HFFc6 (cell line): ENCODE measurements at places on chromosomes 3 and 15. TPM values are rescaled to one million over a fixed set of nuclear protein-coding genes. Genes with fewer than 3 reads are reported as not detected.

- no peak for DNase-seq
Observed at GRCh38 chr3:100184948-100185570, 70.8 kb upstream of the FILIP1L start.

Gene SV2B
- not detected in 3 replicates for total RNA-seq

GRCh38 chr15:65264863-65265430 lies 21.7 kb downstream of the PARP16 start:
- no peak for DNase-seq

DNA sequence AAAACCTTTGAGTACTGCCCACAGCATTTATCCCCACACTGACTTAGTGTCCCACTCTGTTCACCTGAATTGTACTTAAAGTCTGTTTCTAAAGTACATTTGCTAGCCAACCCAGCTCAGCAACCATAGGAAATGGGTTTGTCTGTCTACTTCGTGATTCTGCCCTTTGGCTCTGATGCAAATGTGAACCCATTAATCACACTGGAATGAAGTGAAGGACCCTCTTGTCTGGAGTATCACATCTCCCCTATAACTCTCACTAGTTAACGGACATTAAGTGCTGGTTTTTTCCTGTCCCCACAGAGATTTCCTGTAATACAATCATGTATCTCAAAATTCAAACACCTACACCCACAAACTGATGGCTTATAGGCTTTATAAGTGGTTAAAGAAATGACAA lies 20.5 kb downstream of the EID1 start:
- DNase-seq = no peak

GRCh38 chr15:56208641-56209155 lies 35.0 kb downstream of the RFX7 start:
- no peak for DNase-seq

GRCh38 chr3:162998205-162998604 lies 1501.6 kb downstream of the OTOL1 start:
- DNase-seq = no peak

DNA sequence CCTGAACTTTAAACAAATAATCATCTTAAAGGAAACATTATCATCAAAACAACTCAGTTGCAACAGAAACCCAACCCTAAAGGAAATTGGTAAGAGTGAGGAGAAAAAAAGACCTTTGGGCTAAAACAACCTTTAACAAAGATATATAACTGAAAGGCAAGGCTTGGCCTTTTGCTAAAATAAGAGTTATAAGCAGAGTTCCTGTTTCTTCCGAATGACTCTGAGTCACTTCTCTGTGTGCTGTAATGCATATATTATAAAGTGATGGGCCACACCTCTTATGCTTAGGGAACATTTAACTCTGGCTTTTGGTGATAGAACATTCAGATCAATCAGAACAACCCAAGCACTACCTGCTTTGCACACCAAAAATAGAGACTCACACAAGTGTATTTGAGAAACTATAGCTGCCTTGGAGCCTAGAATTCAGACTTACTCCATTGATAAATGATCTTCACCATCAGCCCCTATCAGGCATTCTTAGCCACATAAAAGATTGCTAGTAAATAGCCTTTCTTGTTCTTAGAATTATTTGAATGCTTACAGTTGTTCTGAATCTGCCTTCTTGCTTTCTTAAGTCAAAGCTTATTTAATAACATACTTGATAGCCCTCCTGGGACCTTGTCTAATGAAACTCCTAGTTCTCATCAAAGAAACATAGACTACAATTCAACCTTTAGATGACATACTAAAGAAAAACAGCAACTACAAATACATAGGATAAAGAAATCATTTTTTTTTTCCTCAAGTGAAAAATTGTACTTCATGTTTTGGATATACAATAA lies 294.2 kb upstream of the SEMA6D start:
- peak; percentile 43 for DNase-seq

GRCh38 chr3:157444797-157445184 lies 8.1 kb downstream of the PTX3 start:
- DNase-seq = no peak

GRCh38 chr3:65843732-65844131 lies 195.0 kb downstream of the MAGI1 start:
- no peak for DNase-seq

Gene GPR87
- not detected in 2 replicates for total RNA-seq

DNA sequence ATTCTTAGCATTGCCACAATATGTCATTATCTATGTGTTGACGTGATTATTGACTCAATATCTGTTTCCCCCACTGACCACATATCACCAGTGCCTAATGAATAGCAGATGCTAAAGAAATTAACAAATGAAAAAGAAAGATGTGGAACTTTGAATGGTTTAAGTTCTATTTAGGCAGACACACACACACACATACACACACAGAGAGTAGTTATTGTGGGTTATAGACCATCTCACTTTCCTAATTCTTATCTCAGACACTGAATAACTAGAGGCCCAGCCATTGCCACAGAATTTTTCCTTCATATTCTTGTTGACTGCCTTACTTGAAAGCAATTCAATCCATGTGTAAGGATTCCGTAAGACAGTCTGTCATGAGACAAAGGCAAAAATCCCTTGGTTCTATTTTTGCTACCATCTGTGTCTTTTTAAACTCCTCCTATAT lies 61.9 kb upstream of the PHLDB2 start:
- DNase-seq = no peak

DNA sequence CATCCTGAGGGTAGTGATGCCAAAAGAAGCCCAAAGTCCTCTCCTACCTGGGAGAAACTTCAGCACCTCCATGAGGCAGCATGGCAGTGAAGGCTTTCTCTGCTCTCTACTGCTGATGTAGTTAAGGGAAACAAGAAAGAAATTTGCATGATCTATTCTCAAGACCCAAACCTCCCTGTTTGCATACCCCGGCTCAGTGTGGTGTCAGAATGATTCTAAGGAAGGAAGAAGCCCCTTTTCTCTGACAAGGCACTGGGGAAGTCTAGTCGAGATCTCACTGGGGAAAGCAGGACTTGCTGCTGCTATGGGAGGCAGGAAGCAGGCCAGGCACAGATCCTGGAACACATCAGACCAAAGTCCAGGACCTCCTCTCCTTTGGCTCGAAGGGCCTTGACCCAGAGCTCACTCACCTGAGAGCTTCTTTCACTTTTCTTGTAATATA lies 89.4 kb upstream of the ICE2 start:
- no peak for DNase-seq

Gene ZWILCH
- 14.2 to 27.6 TPM (median 24.9 TPM) in 3 replicates for total RNA-seq

Gene STT3B
- 118 and 127 TPM in 2 replicates for total RNA-seq

GRCh38 chr3:48180531-48181253 lies 7.5 kb downstream of the CDC25A start:
- no peak for DNase-seq

DNA sequence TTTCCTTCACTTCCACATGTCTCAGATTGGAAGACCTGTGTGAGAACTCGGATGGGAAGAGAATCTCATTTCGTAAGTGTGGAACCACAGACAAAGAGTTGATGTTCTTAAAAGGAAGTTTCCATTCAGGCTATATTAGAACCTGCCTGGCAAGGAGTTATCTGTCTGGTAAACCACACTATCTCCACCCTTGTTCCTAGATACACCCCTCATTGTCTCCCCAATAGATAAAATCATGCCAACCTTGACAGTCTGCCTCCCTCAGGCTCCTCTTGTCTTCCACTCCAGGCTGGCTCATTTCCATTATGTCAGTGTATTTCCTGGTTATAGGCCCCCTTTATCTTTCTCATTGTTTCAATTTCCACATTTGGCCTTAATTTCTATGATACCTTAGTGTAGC lies 89.2 kb downstream of the TMEM108 start:
- no peak for DNase-seq

DNA sequence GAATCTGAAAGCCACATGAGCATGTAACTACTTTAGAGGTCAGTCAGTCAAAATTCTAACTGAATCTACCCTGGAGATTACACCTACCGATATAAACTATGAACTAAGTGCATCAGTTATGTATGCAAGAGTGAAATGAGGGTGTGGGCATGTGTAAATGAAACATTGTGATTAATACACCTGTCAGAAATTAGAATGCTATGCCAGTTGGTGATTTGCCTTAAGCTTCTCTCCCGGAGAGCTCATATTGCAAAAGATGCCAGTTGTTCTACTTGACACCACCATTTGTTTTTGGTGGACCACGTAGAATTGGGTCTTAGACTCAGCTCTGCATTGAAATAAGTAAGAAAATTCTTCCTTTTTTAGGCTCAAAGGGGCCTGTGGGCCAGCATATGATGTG lies 91.0 kb upstream of the KBTBD8 start:
- no peak for DNase-seq

DNA sequence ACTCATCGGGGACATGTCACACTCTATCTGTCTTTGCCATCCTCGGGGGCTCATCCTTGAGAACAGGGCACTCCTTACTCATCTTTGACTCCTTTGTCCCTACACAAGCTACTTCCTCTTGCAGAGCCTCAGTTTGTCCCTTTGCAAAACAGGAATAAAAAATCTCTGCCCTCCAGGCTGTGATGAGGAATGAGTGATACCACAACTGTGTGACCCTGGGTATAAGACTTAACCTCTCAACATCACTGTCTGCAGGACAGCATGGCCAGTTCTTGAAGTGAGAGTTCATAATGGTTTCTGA lies 48.5 kb downstream of the IQSEC1 start:
- DNase-seq = no peak

DNA sequence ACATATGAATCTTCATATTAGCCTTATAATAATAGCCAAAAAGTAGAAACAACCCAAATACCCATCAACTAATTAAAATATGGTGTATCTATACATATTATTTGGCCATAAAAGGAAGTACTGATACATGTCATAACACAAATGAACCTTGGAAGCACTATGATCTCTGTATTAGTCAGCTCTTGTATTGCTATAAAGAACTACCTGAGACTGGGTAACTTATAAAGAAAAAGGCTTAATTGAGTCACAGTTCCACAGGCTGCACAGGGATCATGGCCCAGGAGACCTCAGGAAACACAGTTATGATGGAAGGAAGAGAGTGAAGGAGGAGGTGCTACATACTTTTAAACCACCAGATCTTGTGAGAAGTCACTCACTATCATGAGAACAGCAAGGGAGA lies 16.0 kb upstream of the CCR2 start:
- no peak for DNase-seq

- peak; percentile 73 for DNase-seq
Observed at GRCh38 chr3:38722781-38723568, 73.5 kb upstream of the SCN5A start.

GRCh38 chr15:82183121-82184031 lies 79.2 kb downstream of the EFL1 start:
- peak; percentile 64 for DNase-seq

GRCh38 chr3:183370391-183370790 lies 58.0 kb downstream of the MCF2L2 start:
- no peak for DNase-seq

Gene RNU5B-1
- not detected in 3 replicates for total RNA-seq

DNA sequence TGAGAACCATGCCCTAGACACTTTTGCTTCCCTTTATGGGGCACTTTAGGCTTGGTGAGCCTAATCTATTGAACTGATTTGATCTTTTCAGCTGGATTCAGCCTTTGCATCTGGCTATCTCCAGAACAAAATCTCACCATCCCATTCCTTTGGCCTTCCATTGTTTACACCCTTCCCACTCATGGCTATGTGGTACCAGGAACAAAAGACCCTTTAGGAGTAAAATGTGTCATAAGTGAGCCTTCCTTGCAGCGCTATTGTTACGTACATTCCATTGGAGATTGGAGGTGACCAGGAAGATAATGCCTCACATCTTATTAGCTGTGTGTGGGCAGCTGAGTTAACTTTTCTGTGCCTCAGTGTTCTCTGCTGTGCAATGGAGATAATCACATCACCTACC lies 188.4 kb downstream of the SATB1 start:
- no peak for DNase-seq

Gene C3orf80
- total RNA-seq = 0.20 to 0.71 TPM (median 0.60 TPM) in 3 replicates

GRCh38 chr3:106113747-106114146 lies 244.9 kb upstream of the CBLB start:
- DNase-seq = no peak

DNA sequence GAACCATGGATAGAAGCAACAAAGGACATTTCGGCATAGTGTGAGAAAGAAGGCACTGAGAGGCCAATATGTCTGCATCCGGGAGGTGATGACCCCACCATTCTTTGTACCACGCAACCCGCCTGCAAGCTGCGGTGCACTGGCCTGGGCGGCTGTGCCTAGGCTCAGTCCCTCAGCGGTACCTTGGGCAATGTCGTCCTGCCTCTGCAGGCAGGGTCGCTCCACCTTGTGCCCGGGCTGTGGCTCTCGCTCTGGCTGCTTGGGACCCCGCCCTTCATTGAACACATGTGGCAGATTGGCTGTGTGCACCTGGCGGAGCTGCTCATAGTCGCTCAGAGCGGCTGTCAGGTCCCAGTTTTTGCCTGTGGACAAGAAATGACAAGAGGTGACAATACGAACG lies 243.2 kb downstream of the KLF13 start:
- no peak for DNase-seq

- DNase-seq = no peak
Observed at GRCh38 chr3:9087831-9088413, 124.7 kb upstream of the RAD18 start.

Gene RASGRP1
- total RNA-seq = 0.31 to 0.83 TPM (median 0.47 TPM) in 3 replicates

GRCh38 chr3:126999383-126999782 lies 16.5 kb downstream of the PLXNA1 start:
- no peak for DNase-seq
